Gastrocnemius medialis (tissue), 4 donors: ENCODE measurements at places on chromosomes 1 and 21.

- no peak for DNase-seq
Measured at GRCh38 chr1:14653461-14653960, 55.0 kb downstream of the KAZN start.

- no peak for DNase-seq
Measured at GRCh38 chr1:40638097-40639036, 27.1 kb downstream of the RIMS3 start.

- no peak for DNase-seq
Measured at GRCh38 chr1:197841883-197842553, 60.4 kb upstream of the C1orf53 start.

DNA sequence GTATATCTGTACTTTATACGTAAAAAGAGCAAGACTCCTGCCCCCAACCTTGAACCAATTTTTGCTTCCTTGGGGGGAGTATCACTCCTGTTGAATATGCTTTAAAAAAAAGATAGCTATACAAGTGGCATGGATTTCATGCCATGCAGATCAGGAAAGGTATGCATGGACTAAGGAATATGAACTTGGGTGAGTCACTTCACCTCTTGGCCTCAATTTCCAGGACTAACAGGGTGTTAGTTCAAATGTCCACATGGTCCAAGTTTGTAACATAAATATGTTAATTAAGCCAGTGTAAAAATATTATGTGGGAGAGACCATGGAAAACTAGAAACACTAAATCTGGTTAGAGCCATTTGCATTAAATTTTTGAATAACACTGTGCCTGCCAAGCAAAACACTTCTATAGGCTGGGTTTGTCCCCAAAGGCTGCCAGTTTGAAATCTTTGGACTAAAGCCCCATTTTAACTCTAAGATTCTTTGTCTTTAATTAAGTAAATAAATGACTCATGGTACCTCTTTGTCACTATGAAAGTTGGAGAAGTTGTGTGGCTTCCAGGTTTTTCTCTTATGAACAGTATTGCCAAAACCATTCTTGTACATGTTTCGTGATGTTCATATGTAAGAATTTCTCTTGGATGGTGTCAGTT, 33.1 kb downstream of the FAM177B start:
- DNase-seq, result no peak

DNA sequence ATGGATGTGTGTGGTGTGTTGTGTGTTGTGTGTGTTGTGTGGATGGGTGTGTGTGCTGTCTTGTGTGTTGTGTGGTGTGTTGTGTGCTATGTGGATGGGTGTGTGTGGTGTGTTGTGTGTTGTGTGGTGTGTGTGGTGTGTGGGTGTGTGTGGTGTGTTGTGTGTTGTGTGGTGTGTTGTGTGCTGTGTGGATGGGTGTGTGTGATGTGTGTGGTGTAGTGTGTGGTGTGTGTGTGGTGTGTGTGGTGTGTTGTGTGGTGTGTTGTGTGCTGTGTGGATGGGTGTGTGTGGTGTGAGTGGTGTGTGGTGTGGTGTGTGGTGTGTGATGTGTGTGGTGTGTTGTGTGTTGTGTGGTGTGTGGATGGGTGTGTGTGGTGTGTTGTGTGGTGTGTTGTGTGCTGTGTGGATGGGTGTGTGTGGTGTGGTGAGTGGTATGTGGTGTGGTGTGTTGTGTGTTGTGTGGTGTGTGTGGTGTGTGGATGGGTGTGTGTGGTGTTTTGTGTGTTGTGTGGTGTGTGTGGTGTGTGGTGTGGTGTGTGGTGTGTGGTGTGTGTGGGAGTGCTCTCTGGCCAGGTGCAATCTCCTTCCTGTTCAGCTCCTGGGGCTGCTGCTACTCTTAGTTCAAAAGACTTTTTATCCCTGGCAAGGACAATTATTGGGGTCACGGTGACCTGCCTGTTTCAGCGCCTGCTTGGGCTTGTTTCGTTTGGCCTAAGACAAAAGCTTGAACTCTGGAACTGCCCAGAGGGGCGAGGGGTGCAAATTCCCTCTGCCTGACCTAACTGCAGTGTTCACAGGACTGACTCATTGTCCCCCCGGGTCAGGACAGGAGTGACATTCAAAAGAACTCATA, 101.1 kb downstream of the UBIAD1 start:
- DNase-seq, result no peak
